Nephron progenitor cell (in vitro differentiated cells): ENCODE measurements at places on chromosomes 4 and X.
A peak's percentile ranks its signal among the peaks of the same experiment; 100 is the strongest.

DNA sequence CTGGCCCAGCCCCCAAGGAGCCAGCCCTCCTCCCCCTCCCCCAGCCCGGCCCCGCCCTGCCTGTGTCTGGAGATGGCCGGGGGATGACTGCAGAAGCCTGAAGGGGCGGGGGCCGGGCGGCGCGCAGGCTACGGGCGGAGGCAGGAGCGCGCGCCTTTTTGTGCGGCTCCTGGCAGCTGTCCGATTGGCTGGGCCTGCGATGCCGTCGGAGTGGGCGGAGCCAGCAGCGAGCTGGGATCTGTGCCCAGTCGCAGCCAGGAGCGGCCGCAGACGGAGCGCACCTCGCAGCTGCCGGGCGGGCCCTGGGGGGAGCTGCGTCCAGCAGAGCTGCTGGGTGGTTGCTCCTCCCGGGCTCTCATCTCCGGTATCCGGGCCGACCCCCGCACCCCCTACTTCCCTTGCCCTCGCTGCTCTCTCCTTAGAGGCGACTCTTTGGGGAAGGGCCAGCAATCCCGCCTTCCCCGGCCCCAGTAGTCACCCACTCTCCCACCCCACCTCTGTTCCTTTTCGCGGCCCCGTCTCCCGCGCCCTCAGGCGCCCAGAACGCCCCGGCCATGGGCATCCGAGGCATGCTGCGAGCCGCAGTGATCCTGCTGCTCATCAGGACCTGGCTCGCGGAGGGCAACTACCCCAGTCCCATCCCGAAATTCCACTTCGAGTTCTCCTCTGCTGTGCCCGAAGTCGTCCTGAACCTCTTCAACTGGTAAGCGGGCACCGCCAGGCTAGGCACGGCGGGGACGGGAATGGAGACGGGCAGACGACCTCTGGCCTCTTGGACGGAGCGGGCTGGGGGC is at the start of gene GABRQ:
Gene GABRQ, plus strand, starts transcription at position 247 of the 794 bp plus-strand sequence. Its CDS starts 308 bp downstream, at position 555.
- H3K4me1 ChIP-seq = peaks cover 13% of the 10 kb centered on the region
- no peaks in the 10 kb centered on the region for H3K36me3 ChIP-seq
- H3K27ac ChIP-seq = no peak within 1 kb of the TSS
- peak within 1 kb of the TSS; percentile 78 for H3K4me3 ChIP-seq
- DNase-seq = peak; percentile 86
- peaks cover 58% of the 10 kb centered on the region for H3K27me3 ChIP-seq

GRCh38 chrX:20974326-20974725 is 399.9 kb upstream of the CNKSR2 start:
- no peak overlapping the region for H3K27ac ChIP-seq
- H3K4me1 ChIP-seq = peaks cover 24% of the 10 kb centered on the region

DNA sequence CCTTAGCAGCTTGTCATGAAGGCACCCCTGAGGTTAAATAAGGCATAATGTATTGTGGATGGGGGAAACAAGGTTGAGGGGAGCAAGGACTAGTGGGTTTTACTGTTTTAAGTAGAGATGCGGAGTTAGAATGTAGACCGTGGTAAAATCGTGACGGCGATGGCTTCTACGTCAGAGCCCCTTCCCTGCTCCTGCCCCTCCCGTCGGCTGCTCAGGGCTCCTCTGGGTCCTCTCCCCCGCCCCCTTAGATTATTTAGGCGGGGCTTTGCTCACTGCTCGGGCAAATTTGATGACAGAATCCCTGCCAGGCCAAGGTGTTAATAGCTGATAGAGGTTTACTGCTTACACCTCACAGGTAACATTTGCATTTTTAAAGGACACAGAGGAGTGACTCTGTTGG is 2.3 kb downstream of the FRMPD3 start:
- H3K4me3 ChIP-seq = peak overlapping the region; percentile 87
- H3K36me3 ChIP-seq = no peaks in the 10 kb centered on the region
- no peak overlapping the region for H3K27ac ChIP-seq
- peaks cover 28% of the 10 kb centered on the region for H3K4me1 ChIP-seq
- H3K27me3 ChIP-seq = peaks cover 54% of the 10 kb centered on the region
- DNase-seq = peak; percentile 31

DNA sequence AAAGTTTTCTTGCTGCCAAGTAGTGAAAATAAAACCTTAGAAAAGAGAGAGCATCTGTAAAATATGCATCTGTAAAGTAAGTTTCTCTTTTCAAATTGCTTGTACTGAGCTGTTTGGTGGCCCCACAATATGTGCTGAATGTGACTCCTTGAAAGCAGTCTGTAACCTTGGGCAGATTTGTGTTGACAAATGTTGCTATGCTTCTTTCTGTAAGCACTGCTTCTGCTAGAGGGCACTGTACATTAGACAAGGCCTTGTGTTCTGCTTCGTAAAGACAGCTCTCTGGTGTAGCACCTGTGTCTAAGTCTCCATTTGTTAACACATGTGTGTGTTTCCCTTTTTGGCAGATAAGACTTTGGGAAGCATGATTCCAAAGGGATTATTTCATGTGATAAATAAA is 56.6 kb upstream of the NRK start:
- no peak overlapping the region for H3K4me3 ChIP-seq
- peaks cover 4% of the 10 kb centered on the region for H3K27me3 ChIP-seq
- DNase-seq = no peak
- H3K27ac ChIP-seq = no peak overlapping the region
- H3K4me1 ChIP-seq = no peaks in the 10 kb centered on the region

DNA sequence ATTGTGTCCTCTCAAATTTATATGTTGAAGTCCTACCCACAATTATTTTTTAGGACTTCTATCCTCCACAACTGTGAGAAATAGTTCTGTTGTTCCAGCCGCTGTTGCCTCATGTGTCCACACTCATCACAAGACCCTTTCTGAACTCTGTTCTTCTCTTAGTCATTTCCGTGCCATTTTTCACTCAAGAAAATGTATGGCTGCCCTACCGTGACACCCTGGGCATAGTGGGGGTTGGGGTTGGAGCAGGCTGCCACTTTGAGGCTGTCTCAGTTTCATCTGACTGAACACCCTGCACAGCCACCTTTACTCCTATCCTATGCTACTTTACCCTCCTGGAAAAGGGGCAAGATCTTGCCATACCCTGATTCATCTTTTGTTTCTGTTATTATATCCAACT is 319.1 kb downstream of the TENM3 start:
- H3K27me3 ChIP-seq = no peaks in the 10 kb centered on the region
- no peak for DNase-seq
- H3K36me3 ChIP-seq = peaks cover 17% of the 10 kb centered on the region

DNA sequence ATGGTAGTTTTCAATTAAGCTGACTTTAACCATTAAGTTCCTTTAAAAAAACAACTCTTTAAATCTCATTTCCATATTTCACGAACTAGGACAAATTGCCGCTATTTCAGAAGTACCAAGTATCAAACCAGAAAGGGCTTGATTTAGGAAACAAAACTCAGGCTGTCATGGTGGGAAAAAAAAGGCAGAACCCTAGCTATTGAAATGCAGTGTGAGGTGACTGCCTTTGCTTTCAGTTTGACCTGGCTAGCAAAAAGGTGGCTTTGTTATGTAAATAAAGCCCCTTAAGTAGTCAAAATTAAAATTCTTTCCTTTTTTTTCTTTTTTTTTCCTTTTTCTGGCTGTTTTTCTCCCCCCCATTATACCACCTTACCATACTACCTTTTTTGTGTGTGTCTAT is 40.6 kb upstream of the CYP2U1 start:
- no peak overlapping the region for H3K27ac ChIP-seq
- peaks cover 3% of the 10 kb centered on the region for H3K27me3 ChIP-seq
- peaks cover 10% of the 10 kb centered on the region for H3K36me3 ChIP-seq
- no peak overlapping the region for H3K4me3 ChIP-seq
- H3K4me1 ChIP-seq = no peaks in the 10 kb centered on the region

DNA sequence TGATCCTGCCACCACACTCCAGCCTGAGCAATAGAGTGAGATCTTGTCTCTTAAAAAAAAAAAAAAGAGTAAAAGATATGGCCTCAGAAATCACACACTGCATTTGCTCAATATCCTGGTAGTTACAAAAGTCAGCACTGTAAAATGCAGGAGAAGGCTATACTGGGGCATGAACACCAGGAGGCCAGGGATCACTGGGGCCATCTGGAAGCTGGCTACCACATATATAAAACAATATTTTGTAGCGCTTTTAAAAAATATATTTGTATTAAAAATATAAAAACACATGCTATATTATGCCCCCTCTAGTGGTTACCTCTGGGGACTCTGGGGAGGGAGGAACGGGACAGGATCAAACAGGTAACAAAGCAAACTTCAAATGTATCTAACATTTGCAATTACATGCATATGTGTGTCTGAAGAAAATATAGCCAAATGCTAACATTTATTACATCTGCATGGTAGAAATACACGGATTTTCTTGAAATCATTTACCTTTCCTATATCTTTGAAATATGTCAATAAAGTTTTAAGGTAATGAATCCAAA is 4.0 kb downstream of the C4orf46 start:
- H3K27ac ChIP-seq = no peak overlapping the region
- DNase-seq = peak; percentile 14
- H3K36me3 ChIP-seq = peaks cover 51% of the 10 kb centered on the region
- peaks cover 45% of the 10 kb centered on the region for H3K4me1 ChIP-seq
- no peak overlapping the region for H3K4me3 ChIP-seq

- H3K27me3 ChIP-seq = peaks cover 5% of the 10 kb centered on the region
- H3K36me3 ChIP-seq = no peaks in the 10 kb centered on the region
- peaks cover 9% of the 10 kb centered on the region for H3K4me1 ChIP-seq
- DNase-seq = no peak
Measured at GRCh38 chr4:110963662-110964280, 340.9 kb upstream of the PITX2 start.

DNA sequence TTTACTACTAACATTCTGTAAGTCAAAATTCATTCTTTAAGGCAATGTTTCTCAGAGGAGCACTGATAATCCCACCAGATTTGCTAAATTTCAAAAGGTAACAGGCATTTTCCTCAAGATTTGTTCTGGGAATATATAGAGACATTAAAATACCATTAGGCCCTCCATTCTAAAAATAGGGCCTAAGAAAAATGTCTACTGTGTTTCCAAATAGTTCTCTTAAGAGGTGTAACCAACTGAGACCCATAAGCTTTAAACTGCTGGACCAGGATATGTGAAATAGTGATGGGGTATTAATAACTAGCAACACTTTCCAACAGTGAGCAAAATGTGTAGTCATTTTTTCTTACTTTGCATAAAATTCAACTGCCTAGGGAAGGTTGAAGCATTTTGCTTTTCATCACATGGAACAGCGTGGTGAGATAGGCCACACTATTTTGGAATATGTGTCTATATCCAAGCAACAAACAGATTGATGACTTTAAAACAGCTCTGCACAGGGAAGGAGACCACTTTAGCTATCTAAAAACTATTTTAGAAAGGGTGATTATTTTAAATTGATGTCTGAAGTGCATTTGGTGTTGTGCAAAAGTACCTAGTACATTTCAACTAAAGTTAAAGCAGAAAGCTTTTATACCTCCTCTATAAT is 89.9 kb downstream of the CORIN start:
- DNase-seq = no peak
- peaks cover 19% of the 10 kb centered on the region for H3K4me1 ChIP-seq
- peaks cover 4% of the 10 kb centered on the region for H3K36me3 ChIP-seq
- no peak overlapping the region for H3K4me3 ChIP-seq
- no peak overlapping the region for H3K27ac ChIP-seq
- H3K27me3 ChIP-seq = no peaks in the 10 kb centered on the region

GRCh38 chr4:185546335-185546734 is 11.0 kb upstream of the PDLIM3 start:
- no peak overlapping the region for H3K27ac ChIP-seq
- no peak overlapping the region for H3K4me3 ChIP-seq
- peaks cover 13% of the 10 kb centered on the region for H3K27me3 ChIP-seq

- H3K27me3 ChIP-seq = peaks cover 10% of the 10 kb centered on the region
- no peaks in the 10 kb centered on the region for H3K36me3 ChIP-seq
- no peak overlapping the region for H3K4me3 ChIP-seq
- H3K4me1 ChIP-seq = peaks cover 12% of the 10 kb centered on the region
- H3K27ac ChIP-seq = no peak overlapping the region
Measured at GRCh38 chr4:185792384-185793115, 19.4 kb downstream of the SORBS2 start.

GRCh38 chr4:40739347-40739746 is 10.4 kb upstream of the NSUN7 start:
- peaks cover 7% of the 10 kb centered on the region for H3K4me1 ChIP-seq
- H3K27me3 ChIP-seq = no peaks in the 10 kb centered on the region
- H3K36me3 ChIP-seq = no peaks in the 10 kb centered on the region
- no peak for DNase-seq

DNA sequence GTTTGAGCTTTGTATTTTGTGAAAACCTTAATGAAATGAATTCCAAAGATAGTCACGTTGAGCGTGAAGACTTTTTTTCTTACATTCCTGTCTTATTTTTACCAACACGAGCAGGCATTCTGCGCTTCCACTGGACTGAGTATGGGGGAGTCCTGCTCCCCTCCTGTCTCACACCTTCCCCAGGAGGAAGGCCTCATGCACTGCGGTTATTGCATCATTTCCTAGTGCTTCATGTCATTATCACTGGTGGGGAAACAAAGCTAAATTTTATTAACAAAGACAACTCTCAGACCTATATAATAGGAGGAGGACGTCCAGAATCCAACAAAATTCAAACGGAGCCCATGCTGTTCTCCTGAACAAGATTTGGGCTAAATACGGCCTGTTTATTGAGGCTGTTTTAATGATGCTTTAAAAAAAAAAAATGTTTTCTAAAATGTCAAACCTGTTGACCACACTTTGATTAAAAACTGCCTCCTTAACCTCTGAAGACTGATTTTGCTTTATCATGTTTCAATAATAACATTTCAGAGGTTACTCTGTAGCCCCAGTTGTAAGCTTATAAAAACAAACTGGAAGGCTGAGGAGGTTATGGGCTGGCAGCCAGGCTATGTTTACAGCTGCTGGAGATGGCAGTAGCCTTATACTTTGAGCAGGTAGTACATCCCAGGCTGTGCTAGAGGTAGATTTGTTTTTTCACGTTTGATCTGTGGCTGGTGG is 118.0 kb downstream of the SOWAHB start:
- no peak overlapping the region for H3K4me3 ChIP-seq
- H3K27me3 ChIP-seq = no peaks in the 10 kb centered on the region
- H3K4me1 ChIP-seq = peaks cover 54% of the 10 kb centered on the region
- peaks cover 95% of the 10 kb centered on the region for H3K36me3 ChIP-seq
- DNase-seq = no peak

GRCh38 chr4:183362916-183363542 is 40.8 kb upstream of the CLDN24 start:
- DNase-seq = no peak
- no peak overlapping the region for H3K27ac ChIP-seq
- peaks cover 56% of the 10 kb centered on the region for H3K4me1 ChIP-seq

DNA sequence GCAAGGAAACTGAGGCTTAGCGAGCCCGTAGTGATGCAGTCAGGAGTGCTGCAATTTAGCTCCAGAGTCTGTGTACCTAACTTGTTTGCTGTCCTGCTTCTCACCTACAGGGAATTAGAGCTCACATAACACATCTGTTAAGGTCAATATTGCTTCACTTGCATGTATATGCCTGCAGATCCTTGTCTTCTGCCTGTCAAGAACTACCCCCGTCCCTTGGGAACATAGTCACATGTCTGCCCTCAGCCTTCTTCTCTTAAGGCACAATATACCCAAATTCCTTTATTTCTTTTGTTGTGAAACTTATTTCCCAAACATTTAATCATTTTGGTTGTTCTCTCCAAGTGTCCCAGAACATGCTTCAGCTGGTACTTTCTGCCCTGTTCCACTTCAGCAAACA is 103.3 kb upstream of the LEF1 start:
- H3K27ac ChIP-seq = no peak overlapping the region
- no peak for DNase-seq
- no peaks in the 10 kb centered on the region for H3K27me3 ChIP-seq
- H3K36me3 ChIP-seq = no peaks in the 10 kb centered on the region
- peaks cover 37% of the 10 kb centered on the region for H3K4me1 ChIP-seq

GRCh38 chrX:39157006-39157405 is 355.7 kb downstream of the MID1IP1 start:
- H3K4me3 ChIP-seq = no peak overlapping the region
- H3K4me1 ChIP-seq = peaks cover 27% of the 10 kb centered on the region
- H3K36me3 ChIP-seq = no peaks in the 10 kb centered on the region
- no peak overlapping the region for H3K27ac ChIP-seq

- no peak for DNase-seq
- peaks cover 4% of the 10 kb centered on the region for H3K4me1 ChIP-seq
- H3K36me3 ChIP-seq = no peaks in the 10 kb centered on the region
- H3K4me3 ChIP-seq = no peak overlapping the region
Measured at GRCh38 chrX:11458170-11458569, 165.0 kb downstream of the AMELX start.
